ENCODE measurements at places on chromosomes 5 and 9.

GRCh38 chr9:115992834-115993233 is 160.8 kb upstream of the PAPPA start:
- no peak for DNase-seq

DNA sequence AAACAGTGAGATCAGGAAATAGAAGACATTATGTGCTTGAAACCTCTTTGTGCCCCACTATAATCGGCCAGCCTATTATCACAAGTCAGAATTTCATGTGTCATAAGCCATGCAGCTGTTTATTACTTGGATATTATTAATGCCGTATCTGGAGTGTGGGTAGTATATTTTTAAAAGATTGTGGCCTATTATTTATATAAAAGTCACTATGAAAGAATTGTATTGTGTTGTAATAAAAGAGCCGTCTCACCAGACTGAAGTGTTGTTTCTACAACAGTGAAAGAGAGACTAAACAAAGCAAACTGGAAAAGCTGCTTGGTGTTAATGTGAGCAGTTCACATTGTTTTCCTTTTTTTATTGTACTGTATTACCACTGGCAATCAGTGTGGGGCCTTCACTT is 449.1 kb downstream of the PSAT1 start:
- no peak for DNase-seq

GRCh38 chr9:136620441-136621018 is 42.2 kb upstream of the EGFL7 start:
- no peak for DNase-seq

GRCh38 chr9:116313638-116314037 is 160.0 kb downstream of the PAPPA start:
- DNase-seq: no peak

DNA sequence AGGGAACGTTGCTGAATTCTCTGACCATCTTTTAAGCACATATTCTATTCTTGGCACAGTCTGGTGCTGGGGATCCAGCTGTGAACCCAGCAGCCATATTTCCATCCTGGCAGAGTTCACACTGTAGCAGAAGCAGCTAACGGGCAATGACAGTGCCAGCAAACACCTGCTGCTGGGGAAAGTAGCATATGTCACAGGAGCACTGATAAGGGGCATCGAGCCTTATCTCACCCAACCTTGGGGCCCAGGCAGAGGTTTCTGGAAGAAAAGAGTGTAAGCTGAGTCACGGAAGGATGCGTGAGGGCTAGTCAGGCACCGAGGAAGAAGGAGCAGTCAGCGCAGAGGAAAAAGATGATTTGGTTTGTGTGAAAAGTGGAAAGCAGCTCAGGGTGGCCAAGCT is 1.1 kb downstream of the NDOR1 start:
- no peak for DNase-seq

DNA sequence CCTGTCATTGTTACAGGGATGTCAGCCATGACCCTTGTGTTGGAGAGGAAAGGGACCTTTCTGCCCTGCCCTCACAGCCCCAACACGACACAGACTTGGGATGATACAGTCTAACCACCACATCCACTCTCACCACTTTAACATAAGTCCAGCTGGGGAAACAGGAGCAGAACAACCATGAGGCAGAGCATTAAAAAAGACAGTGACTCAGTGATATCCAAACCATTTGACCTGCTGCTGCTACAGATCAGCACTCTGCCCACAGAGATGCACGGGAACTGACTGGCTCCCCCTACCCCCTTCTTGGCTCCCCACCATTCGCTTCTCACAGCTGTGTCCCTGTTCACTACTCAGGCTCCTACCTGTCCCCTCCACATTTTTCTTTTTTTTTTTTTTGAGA is 458.6 kb downstream of the ZNF608 start:
- DNase-seq: no peak

DNA sequence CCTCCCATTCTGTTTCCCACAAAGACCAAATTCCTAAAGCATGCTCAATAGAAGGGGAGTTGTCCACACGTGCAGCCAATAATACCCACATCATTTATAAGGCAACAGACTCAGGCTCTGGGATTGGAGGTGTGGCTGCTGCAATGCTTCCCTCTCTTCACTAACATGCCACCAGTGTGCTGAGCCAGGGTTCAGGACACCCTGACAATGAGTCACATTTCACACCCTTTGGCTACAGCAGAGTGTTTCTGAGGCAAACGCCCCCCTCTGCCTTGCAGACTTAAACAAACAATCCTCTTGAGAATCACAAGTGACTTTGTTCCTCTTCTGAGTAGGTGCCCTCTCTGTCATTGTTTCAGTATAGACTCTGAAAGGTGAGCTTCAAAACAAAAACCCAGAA is 189.3 kb upstream of the TLE4 start:
- DNase-seq: no peak

DNA sequence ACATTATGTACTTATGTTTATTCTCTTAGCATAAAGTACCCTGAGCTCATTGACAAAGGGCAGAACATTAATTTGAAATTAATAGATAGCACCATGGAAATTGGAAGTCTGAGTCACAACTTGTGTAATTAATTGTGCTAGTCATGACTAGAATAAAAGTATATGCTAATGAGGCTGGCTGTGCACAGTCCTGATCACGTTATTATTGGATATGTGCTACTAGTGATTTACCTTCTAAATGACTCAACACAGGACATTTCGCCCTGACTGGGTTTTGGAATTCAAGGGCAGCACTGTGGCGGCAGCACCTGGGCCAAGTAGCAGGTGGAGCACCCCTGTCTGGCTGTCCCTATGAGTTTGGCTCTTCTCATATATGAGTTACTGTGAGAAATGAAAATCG is 341.8 kb downstream of the ICE1 start:
- DNase-seq: no peak

DNA sequence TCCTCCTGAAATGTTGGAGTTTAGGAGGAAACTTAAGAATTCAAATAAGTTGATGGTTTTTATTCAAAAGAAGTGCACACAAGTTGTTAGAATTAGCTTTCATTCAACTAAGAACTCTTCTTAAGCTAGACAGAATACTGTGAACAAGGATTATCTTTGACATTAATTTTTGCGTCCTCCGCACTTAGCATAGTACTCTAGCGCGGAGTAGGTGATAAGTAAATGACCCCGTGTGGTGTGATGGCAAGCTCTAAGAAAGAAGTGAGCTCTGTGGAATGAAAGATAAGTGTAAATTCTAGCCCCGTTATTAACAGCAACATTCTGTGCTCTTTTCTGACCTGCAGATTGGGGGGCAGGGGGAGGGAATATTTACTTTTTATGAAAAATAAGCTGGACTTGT is 1.0 kb downstream of the BRIX1 start:
- no peak for DNase-seq

- no peak for DNase-seq
Observed at GRCh38 chr9:80066931-80067330, 495.2 kb downstream of the TLE4 start.

GRCh38 chr5:58985759-58986158 is 402.9 kb downstream of the RAB3C start:
- DNase-seq: no peak

GRCh38 chr5:141849415-141850243 is 28.6 kb downstream of the PCDH1 start:
- peak; percentile 69 for DNase-seq

DNA sequence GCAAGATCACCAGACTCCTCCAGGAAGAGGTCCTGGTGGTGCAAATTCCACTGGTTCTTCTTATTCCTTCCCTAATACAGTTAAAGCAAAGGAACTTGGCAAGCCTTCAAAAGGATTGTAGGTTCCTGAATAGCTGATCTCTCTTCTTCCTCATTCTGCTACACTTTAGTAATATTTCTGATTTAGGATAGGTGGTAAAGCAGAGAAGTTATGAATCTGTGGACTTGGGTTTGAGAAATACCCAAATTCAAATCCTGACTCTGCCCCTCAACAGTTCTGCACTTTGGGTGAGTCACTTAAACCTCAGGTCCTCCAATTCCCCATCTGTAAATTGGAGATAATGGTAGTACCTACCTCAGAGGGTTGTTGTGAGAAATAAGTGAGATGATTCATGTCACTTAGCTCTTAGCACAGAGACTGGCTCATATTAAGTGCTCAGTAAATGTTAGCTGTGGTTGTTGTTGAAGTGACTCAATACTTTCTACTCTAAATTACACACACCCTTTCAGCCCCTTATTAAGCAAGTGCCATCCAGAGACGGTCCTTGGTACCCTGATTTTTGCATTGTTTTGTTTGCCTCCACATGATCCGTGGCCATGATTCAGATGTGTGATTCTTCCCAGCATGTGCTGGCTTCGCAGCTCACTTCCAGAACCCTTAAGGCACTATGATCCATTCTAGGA is 5.2 kb downstream of the SH3RF2 start:
- no peak for DNase-seq

GRCh38 chr9:36140086-36141084 is 3.9 kb downstream of the GLIPR2 start:
- no peak for DNase-seq

GRCh38 chr5:77847814-77848290 is 71.7 kb upstream of the TBCA start:
- no peak for DNase-seq

DNA sequence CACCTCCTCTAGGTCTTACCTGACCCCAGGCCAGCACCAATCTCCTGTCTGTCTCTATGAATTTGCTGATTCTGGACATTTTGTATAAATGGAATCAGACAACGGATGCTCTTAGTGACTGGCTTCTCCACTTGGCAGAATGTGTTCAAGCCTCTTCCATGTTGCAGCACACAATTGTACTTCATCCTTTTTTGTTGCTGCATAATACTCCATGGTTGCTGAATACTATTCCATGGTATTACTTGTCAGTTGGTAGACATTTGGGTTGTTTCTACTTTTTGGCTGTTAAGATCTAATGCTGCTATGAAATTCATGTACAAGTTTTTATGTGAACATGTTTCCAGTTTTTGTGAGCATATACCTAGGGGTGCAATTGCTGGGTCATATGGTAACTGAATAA is 34.3 kb upstream of the FCN1 start:
- DNase-seq: no peak

- DNase-seq: no peak
Observed at GRCh38 chr9:137682428-137683105, 63.8 kb downstream of the EHMT1 start.

- no peak for DNase-seq
Observed at GRCh38 chr5:171924493-171925122, 81.8 kb downstream of the FBXW11 start.

DNA sequence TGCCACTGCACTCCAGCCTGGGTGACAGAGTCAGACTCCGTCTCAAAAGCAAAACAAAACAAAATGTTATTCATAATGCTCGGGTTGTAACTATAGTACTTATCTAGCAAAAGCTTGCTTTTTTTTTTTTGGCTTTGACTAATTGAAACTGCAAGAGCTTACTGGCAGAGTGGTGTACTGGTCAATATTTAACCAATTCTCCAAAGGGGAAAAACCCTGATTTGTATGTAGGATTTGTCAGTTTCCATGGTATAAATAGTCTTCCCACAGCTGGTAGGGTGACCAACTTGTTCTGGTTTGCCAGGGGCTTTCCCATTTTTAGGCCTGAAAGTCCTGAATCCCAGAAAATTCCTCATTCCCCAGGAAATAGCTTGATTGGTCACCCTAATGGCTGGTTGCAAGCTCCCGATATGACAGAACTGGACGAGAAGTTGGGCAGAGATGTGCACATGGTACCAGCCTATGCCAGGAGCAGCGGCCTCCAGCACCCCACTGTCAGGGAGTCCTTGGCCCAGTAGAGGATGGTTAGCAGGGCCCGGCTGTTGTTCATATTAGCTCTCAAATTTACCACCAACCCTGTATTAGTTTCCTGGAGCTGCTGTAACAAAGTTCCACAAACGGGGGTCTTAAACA is 58.0 kb downstream of the FXN start:
- no peak for DNase-seq

- no peak for DNase-seq
Observed at GRCh38 chr5:60893521-60893920, 49.5 kb upstream of the ELOVL7 start.

- no peak for DNase-seq
Observed at GRCh38 chr5:120621339-120621738, 157.2 kb downstream of the PRR16 start.

GRCh38 chr9:120879446-120879845 is 2.5 kb upstream of the PHF19 start:
- no peak for DNase-seq

DNA sequence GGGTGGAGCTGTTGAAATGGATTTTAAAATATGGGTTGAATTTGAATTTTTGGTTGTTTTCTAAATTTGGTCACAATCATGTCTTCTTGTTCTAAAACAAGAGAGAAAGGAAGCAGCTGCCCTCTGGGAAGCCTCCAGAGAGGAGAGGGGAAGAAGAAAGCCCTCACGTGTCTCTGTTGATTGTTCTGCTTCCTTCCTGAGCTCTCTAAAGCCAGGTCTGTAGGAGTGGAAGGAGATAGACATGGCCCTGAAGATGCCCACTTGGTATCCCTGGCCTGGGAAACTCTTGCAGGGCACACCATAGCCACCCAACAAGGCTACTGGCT is 59.6 kb downstream of the GALNT12 start:
- DNase-seq: no peak

DNA sequence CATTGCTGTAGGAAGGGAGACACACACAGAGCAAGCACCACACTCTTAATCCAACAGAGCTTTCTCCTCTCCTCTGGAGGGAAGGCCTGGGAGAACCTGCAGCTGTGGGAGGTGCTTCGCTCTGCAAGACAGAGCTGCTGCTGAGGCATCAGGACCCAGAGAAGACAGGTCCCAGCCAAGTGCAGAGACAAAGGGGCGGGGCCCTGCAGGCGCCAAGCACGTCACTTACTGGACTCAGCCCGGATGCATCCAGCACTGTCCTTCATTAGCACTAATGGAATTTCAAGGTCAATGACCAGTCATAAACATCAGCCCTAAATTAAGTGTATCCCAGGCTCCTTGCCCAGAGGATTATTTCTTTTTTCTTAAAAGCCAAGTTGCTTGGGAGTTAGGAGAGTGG is 337.1 kb upstream of the PANK3 start:
- no peak for DNase-seq

DNA sequence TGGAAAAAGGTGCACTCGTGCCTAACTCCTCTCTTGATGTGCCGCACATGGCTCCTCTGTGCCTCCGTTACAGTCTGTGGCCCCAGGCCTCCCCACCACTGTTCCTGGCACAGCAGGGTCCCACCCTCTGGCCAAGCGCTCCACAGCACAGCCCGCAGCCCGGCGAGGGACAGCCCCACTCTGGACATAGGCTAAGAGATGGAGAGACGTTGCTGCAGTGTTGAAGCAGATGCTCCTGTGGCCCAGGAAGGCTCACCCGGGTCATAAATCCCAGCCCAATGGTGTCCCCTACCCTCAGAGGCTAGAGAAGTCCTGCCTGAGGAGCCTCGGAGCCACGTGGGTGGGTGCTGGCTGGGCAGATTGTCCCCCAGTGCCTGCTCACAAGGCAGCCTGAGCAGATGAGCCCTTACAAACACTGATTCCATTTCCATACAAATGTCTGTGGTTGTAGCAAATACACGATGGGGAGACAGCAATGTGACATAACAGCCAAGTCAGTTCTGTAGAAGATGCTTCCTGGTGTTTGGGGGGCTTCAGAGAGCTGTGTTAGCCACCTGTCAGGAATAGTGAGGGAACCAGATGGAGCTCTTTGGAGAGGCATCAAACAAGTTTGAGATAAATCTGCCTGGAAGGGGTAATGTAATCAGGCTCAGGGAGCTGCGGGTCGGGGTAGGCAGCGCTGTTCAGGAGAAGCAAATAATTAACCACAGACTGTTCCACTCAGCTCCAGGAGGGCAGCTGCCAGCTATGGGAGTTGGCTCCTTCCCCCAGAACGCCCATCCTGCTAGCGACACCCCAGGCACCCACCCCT is 41.7 kb downstream of the C5orf15 start:
- no peak for DNase-seq

All from cortex of kidney (tissue), 1 donor.